ENCODE measurements at places on chromosomes 2 and 18.

DNA sequence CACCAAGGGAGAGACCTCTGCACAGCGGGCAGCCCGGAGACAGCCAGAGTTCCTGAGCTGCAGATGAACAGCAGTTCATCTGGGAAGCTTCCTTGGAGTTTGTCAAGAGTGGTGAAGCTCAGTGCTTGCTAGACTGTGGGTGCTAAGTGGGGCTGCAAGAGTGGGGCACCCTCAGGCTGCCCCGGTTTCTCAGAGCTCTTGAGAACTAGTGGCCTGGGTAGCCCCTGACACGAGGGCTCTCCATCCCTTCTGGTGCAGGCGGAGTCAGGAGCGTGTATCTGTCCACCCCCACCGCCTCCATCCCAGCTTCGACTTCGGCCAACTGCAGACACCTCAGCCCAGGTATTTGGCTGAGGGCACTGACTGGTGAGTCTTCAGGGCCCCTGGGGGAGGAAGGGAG is 222.0 kb downstream of the LOXHD1 start:
- no peak for DNase-seq

DNA sequence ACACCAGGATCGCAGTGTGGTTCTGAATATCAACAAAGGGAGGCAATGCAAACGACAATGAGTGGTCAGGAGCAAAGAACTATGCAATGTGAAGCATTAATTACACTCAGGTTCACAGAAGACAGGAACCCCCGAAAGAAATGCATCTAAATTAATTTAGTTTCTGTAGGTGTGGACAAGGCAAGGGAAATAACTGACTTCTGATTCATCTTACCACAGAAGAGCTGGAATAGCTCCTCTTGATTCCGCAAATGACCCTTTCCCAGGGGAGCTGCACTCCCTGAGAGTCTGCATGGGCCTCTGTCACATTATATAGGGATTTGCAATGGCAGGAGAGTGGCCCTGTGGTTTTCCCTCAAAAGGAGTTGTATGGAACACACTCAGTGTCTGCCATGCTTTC is 263.9 kb upstream of the APCDD1 start:
- DNase-seq, result no peak

DNA sequence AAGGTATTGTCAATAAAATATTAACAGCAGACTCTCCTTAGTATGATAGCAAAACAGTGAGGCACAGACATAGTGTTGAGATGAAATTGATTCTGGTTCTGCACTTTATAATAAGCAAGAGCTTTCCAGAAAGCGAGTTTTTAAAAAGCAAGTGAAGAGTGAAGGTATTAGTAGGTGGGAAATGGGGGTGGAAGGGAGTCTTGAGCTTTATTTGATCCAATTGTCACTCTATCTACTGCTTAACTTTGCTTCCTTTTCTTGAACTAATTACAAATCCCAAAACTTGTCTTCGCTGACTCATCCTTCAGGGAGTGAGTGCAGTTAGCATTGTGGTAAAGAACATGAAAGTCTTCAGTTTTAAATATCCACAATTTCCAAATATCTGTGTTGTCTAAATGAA is 120.6 kb upstream of the BOD1L2 start:
- no peak for DNase-seq

DNA sequence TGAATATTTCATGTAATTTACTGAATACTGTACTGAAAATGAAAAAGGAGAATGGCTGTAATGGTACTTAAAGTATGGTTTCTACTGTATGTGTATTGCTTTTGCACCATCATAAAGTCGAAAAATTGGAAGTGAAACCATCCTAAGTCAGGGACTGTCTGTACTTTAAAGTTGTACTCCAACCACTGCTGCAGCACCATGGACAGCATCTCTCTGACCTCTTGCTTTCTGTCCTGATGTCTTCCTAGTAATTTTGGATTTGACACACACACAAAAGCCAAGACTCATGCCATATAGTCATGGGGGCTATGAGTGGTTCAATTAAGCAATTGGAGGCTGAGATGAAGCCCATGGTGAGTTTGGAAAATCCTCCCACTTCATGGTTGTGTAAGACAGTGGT is 256.3 kb upstream of the PKDCC start:
- DNase-seq, result no peak

DNA sequence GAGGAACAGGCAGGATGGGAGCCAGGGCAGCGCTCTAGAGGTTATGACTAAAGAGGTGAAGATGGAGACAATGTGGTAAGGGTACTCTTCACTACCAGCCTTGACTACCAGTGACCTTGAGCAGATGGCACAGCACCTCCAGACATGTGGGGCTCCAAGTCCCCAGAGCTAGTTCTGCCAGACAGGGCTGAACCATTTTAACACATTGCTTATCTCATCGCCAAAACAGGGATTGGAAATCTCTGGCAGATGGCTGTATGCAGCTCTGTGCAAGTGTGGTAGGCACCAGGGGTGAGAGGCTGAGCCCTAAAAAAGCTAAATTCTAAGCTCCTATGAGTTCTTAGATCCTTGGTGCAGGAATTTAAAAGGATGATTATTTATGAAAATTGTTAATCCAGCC is 41.3 kb downstream of the FSHR start:
- no peak for DNase-seq

GRCh38 chr2:171778515-171778914 is 91.2 kb downstream of the DYNC1I2 start:
- no peak for DNase-seq

GRCh38 chr2:215403441-215404347 is 32.2 kb downstream of the FN1 start:
- no peak for DNase-seq

GRCh38 chr2:201983800-201984199 is 49.9 kb upstream of the FZD7 start:
- no peak for DNase-seq

DNA sequence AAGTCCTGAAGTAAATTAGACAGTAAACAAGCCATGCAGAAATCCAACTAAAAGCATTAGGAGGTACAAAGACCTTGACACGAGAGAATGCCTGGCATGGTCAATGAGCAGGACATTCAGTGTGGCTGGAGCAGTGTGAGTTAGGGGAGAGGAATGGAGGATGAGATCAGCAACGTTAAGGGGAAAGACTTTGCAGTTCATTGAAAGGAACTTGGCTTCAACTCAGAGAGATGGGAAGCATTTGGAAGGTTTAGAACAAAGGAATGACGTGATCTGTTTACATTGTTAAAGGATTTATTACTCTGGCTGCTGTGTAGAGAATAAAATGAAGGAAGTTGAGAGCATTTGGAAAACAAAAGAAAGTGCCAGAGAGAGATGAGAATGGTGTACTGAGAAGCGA is 621.3 kb downstream of the XIRP2 start:
- no peak for DNase-seq

DNA sequence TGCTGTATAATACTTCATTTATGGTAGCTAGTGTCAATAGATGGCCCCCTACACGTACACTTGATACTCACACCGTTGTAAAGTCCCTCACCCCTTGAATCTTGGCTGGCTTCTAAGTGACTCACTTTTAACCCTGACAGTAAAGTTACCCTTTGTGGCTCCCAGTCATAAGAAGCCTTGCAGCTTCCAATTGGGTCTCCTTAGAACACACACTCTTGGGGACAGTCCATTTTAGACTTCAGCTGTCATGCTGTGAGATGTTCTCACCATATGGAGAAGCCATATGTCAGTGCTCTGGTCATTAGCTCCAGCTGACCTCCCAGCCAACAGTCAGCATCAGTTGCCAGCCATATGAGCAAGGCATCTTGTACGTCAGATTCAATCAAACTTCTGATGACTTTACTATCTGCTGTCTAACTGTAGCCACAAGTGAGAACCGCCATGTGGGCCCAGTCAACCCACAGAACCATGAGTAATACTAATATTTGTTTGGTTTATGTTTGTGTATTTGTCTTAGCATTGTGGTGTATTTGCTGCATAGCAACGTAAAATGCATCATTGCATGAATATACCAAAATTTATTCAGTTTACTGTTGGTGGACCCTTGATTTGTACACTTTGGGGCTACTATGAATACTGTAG is 68.3 kb downstream of the PTPN4 start:
- no peak for DNase-seq

GRCh38 chr2:179106342-179106675 is 56.4 kb upstream of the CCDC141 start:
- no peak for DNase-seq

DNA sequence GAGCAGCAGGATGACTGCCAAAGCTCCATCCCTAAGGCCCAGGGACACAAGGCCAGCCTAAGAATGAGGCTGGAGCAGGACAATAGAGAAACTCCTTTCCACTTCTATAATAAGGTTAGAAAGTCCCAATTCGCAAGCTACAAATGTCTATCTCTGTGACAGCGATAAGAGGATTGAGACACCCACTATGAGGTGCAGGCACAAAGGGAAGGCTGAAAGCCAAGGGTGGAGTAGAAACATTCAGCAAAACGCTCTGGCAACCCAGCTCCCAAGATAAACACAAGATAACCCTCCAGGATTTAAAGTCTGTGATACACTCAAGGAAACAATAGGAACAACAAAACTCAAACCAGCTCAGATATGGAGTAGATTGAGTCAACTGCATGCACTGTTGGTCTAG is 418.0 kb upstream of the UBE2E3 start:
- DNase-seq, result no peak

GRCh38 chr2:238284802-238285515 is 3.5 kb downstream of the PER2 start:
- DNase-seq, result no peak

GRCh38 chr2:46422717-46423394 is 56.5 kb upstream of the TMEM247 start:
- DNase-seq, result no peak

DNA sequence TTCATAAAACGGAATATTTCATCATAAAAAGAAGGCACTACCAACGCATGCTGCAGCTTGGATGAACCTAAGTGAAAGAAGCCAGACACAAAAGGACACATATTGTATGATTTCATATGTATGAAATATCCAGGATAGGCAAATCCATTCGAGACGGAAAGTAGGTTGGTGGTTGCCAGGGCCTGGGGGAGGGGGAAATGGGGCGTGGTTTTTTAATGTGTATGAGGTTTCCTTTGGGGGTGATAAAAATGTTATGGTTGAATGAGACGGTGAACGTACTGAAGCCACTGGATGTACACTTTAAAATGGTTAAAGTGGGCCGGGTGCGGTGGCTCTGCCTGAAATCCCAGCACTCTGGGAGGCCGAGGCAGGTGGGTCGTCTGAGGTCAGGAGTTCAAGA is 20.0 kb upstream of the SPATA3 start:
- no peak for DNase-seq

- no peak for DNase-seq
Measured at GRCh38 chr2:9269295-9269694, 62.7 kb downstream of the ASAP2 start.

GRCh38 chr2:226607379-226607778 is 192.2 kb downstream of the IRS1 start:
- DNase-seq, result no peak

GRCh38 chr2:201472411-201472810 is 20.9 kb downstream of the STRADB start:
- no peak for DNase-seq

GRCh38 chr18:63025251-63026090 is 294.1 kb downstream of the BCL2 start:
- no peak for DNase-seq

DNA sequence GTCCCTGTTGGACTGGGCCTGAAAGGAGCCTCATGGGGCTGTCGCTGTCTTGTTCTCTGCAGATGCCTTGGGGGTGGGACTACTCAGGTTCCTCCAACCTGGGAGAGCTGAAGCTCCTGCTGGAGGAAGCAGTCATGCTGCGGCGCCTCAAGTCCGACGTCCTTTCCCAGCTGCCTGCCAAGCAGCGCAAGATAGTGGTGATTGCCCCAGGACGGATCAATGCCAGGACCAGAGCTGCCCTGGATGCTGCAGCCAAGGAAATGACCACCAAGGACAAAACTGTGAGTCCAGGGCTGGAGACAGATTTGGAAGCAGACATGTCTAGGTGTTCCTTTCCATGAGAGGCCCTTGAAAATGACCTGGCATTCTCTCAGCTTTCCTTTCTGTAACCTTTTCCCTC is 38.5 kb downstream of the SMARCAL1 start:
- DNase-seq, result no peak

DNA sequence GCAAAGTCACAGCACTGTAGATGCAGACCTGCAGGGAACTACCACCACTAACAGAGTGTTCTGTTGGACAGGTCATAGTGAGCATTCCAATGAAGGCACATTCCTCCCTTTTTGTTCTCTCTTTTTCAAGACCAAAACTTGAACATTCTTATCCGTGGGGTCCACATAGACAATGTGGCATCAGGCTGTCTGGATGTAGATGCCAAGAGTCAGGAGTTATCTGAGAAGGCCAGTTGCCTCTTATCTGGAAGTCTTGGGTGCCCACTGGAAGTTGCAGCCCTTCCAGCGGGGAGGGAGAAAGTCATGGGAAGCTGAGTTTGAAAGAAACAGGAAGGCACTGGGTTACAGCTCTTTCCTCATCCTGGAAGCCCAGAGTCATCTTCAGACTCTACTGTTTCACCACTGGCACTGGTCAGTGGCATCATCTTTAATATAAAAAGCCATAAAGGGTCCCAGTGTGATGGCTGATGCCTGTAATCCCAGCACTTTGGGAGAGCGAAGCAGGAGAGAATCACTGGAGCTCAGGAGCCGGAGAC is 61.4 kb downstream of the FAM161A start:
- DNase-seq, result no peak

DNA sequence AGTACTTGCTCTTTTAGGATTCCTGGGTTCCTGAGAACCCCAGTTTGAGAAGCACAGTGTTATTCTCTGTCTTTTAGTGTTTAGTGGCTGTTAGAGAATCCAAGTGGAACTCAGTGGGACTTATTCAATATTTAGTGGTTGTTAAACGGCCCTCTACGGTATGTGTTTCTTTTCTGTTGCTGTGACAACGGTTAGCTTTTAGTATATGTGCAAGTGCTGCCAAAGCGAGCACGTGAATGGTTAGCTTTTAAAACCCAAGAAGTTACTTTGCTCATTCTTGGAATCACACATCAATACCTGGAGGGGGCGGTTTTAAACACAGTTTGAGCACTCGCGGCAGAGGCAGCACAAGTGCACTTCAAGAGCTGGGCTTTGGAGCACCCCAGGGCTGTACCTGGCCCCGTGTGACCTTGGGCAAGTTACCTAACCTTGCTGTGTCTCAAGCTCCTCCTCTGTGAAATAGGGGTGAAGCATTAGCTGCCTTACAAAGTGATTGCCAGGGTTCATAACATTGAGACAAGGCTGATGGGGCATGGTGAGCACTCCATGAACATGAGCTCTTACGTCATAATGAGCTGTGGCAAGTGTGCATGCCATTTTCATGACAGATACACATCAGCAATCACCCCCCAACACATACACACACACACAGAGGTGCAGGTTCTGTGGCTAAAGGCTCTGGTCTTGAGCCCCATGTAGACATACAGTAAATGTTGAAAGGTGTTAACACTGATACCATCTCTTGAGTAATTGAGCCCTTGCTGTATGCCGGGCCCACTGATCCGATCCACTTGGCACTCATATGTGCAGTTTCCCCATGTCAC is 234.1 kb downstream of the ALPK2 start:
- no peak for DNase-seq

Measured in anterior cingulate cortex (tissue), 58 donors.